HS-27A (cell line): ENCODE measurements at places on chromosomes 1 and 21.

GRCh38 chr1:44994309-44994898, 8.0 kb upstream of the EIF2B3 start:
- no peak for DNase-seq

GRCh38 chr1:175317309-175317708, 124.7 kb upstream of the KIAA0040 start:
- no peak for DNase-seq

DNA sequence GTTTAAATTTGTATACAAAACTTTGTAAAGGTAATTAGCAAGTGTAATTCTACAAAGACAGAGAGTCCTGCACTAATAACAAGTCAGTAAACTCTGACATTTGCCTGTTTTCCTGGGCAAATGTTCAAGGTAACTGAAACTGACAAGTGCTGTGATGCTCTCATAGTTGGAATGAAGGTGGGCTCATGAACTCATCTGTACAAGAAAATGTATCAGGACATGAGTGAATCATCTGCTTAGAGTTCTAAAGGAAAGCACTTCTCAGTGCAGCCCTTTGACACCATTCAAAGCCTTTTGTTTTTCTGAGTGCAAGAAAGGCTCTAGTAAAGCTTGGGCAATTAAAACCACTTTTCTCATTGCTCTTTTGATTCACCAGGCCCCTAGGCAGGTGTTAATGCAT, 91.5 kb downstream of the UROD start:
- no peak for DNase-seq

- DNase-seq = peak; percentile 42
These were observed 118.2 kb downstream of the RIPK4 start for GRCh38 chr21:41648591-41649031.

DNA sequence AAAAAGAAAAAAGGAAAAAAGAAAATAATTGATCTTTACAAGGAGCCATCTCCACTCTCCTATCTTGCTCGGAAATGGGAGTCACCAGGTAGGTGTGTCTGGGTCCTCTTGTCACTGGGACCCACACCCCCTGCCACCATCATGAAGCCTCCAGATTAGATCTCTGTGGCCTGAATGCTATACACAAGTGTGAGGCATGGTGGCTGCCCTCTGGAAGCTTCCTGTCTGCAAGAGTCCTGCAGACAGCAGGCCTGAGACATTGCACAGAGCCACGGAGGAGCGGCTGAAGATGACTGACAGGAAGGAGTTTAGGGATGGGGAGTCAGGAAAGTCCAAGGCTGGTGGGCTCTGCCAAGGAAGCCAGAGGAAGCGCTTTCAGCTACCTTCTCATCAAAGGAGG, 16.2 kb downstream of the CDK18 start:
- DNase-seq = no peak

DNA sequence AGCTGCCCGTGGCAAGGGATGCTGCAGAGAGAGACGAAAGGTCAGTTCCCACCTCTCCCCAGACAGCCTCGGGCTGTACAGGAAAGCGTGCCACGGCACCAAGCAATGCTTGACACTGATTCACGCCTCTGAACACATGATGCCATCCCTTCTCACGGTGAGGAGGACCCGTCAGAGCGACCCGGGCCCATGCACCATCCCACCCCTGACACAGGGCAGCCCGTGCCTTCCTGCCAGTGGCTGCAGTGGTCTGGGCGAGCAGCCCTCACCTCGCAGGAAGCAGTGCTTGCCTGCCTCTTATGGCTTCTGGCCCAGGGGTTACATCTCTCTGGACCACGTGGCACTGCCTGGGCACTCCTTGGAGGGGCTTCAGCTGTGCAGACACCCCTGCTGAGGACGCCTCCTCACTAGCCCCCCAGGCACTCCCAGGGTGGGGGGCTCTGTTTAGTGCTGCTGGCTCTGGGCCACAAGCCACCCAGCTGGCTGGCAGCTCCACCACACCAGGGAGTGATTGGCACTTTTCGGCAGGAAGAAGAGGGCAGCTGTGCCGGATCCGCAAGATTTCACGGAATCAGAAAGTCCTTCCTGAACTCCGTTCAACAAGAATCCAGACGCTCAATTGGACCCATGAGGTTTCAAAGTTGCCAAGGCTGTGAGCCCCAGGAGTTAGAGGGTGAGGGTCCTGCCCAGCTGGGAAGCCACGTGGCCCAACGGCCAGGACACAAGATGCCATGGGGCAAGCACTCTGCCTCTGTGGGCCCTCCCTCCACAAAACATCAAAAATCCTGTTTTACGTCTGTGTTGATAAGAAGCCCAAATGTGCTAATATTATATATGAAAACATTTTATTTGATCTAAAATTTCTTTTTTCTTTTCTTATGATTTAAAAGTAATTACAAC, 34.8 kb upstream of the SLC19A1 start:
- DNase-seq = no peak
